ENCODE measurements at places on chromosomes 1 and 21.

DNA sequence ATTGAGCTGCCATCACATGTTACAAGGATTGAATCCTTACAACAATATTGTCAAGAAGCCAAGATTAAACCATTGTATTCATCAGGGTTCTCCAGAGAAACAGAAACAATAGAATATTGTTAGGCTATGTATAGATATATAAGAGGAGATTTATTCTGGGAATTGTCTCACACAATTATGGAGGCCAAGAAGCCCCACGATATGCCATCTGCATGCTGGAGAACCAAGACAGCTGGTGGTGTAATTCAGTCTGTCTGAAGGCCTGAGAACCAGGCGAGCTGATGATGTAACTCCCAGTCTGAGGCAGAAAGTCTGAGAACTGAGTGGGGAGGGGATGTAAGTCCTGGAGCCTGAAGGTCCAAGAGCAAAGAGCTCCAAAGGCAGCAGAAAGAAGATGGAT lies 14.5 kb upstream of the TTF2 start:
- DNase-seq = no peak

DNA sequence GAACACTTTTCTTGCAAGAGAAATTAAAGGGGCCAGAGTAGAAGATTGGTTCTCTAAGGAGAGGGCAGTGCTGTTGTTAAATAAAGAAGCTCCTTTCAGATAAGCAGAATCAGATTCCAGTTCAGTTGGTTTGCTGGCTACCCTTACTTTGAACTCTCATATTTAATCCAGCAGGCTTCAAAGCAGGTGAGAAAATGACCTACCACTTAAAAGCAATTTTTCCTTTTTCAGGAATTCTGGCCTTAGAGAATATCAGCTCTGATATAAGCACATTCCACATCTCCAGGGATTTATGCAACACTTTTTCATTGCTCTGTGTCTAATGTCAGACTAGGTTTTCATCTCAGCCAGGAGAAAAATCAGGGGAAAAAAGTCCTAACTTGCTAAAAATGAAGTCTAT lies 28.7 kb downstream of the WNT2B start:
- no peak for DNase-seq

DNA sequence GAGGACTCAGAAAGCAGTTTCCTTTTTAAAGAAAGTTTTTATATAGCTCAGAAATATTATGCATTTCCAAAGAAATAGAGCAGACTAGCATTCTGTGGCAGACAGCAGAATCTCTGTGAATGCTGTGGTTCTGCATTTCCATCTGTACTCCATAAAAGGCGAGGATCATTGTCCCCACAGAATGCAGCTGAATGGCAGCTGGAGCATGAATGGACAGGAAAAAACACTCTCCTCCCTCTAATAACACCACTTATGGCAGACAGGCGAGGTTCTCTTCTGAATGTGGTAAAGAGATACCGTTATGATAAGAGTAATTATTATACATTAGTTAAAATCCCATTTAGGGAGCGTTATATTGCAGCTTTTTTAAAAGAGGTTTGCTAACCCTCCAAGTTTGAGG lies 81.4 kb upstream of the WLS start:
- no peak for DNase-seq

DNA sequence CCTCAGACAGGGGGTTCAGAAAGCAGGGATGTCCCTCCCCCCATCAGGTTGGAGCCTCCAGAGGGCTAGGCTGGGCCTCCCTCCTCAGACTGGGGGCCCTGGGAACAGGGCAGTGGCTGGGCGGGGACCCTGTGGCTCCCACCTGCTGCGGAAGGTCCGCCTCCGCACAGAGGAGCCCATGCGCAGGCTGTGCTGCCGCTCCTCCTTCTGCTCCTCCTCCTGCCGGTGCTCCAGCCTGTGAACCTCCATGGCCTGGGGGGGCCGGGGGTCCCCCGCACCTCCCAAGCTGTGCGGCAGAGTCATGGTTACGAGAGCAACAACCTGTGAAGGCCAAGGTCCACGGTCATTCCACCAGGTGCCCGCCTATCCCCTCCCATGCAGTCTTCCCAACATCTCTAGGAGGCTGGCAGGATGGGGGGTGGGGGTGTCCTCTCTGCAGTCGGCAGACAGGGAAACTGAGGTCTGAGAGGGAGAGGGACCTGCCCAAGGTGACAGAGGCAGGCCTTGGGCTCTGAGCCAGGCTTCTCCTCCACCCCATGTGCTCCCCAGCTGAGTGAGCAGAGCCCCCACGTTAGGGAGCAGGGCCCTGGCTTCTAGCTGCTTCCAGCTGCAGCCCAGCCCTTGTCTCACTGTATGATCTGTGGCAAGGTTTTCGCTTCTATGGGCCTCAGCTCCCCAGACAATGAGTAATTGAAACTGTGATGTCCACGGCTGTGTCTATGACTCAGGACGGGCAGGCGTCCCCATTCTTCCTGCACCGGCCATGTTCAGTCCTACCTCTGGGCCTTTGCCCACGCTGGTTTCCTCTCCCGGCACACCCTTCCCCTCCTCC lies 3.4 kb downstream of the MYOM3 start:
- DNase-seq = no peak

GRCh38 chr1:172359491-172359999 lies 60.9 kb upstream of the C1orf105 start:
- peak; percentile 46 for DNase-seq

GRCh38 chr1:99820546-99820945 lies 29.6 kb upstream of the AGL start:
- DNase-seq = no peak

All from Caco-2 (cell line).